ENCODE measurements at places on chromosomes 2 and 18.

DNA sequence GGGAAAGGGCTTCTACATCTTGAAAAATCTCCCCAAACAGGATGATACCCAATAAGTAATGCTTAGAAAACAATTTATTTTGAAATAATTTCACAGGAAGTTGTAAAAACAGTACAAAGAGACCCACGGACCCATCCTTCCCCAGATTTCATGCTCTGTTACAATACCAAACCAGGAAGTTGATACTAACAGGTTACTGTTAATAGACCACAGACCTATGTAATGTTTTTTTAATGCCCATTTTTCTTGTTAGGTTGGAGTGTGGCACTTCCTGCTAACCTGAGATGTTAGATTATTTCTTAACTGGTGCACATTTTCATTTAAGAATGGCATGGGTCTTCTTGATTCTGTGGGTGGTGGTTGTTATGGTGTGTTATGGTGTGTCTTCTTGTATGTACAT is 21.4 kb upstream of the MGAT5 start:
- DNase-seq: no peak

DNA sequence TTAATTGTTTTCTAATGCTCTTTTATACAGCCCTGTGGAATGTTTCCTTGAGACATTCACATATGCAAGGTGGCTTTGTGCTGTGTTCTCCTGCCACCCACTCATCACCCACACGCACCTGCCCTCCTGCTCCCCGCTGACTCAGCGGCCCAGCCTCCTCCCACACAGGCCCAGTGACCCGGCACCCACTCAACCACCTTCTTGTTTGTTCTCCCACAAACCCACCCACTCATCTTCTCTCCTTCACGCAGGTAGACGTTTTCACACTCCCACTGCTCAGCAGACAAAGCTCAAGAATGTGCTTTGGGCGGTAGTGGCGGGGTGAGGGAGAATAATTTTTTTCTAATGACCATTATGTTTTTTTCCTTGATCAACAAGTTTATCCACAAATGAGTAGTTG is 28.6 kb upstream of the NEMP2 start:
- DNase-seq: no peak

GRCh38 chr18:45413180-45413836 is 202.0 kb upstream of the SLC14A2 start:
- DNase-seq: no peak

- DNase-seq: no peak
These were observed 338.3 kb upstream of the ZEB2 start for GRCh38 chr2:144858211-144858610.

GRCh38 chr2:118642501-118642900 is 204.9 kb downstream of the EN1 start:
- DNase-seq: no peak

Data from erythroblast (primary cell).